Progenitor cell of endocrine pancreas (in vitro differentiated cells): ENCODE measurements at places on chromosomes 12 and 14.

DNA sequence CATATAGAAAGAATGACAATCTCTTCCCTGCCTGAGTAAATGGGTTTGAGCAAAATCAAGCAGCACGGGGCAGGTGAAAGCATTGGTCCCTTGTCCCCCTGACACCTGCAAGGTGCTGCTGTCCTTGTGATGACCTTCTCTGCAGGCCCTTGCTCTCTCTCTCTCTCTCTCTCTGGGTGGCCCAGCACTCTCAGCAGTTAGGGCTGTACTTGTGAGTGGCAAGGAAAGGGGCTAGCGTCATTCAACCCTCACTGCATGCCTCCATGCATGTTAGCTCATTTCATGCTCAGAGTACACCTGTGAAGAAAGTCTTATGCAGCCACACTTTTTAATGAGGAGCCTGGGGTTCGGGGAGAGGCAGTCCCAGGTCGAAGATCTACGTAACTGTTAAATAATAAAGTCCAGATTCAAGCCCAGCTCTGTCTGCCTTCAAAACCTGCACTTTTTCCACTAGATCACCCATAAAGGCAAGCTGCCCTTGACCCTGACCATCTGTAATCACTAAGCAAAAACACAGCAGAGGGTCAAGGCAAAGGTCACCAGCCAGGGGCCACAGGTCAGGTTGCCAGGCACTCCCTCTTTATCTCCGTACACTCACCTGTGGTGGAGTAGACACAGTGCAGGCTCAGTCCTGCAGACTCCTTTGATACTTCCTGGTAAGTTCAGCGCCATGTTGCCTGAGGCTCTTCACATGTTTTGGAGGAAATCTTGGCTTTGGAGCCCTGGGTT lies 44.9 kb upstream of the CLMN start:
- no peak for DNase-seq

GRCh38 chr12:111841236-111841749 lies 735 bp upstream of the MAPKAPK5 start:
- DNase-seq: no peak

- no peak for DNase-seq
These were observed 109.6 kb downstream of the TTLL5 start for GRCh38 chr14:75770635-75771034.

GRCh38 chr12:67989184-67989920 lies at the start of gene IFNG-AS1:
IFNG-AS1 (plus strand) TSS chr12:67989447.
- no peak for DNase-seq

- no peak for DNase-seq
These were observed 141.1 kb downstream of the KICS2 start for GRCh38 chr12:64081008-64081404.
